Stimulated activated CD8-positive, alpha-beta memory T cell treated with anti-CD3 and anti-CD28 coated beads, Interleukin-15, amount 100 ng/mL, for 24 hours (primary cell): ENCODE measurements at places on chromosomes 4 and X.
A peak's percentile ranks its signal among the peaks of the same experiment; 100 is the strongest.

GRCh38 chr4:38620527-38621027, 43.4 kb upstream of the KLF3 start:
- no peak for DNase-seq

- no peak for DNase-seq
These were observed 100.3 kb upstream of the NDST4 start for GRCh38 chr4:115213716-115214115.

GRCh38 chr4:164614999-164615398, 138.9 kb upstream of the SMIM31 start:
- DNase-seq = no peak

DNA sequence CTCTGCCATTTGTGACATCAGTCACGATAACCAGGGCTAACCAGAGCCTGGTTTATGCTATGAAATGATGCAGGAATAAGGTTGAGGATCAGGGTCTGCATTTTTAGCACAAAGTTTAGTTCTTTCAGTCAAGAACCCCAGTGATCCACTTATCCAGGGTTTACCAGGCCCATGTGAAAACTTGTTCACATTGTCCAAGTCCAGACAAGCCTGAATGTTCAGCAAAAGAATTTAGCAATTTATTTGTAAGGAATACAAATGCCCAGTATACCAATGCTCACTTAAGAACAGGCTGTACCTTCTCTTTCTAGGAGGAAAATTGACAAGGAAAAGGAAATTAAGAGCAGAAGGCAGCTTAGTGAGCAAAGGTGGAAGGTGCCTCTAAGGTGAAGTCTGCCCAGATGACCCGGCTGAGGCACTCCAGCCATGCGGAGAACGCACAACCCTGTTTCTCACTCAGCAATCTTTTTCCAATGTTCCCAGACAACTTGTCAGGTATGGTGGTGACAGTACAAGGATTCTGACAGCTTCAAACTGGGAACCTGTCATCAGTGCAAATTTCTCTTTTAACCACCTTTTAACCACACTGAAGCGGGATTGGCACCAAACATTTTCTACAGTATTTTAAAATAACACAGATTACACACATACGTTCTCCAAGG, 54.0 kb downstream of the TBC1D9 start:
- no peak for DNase-seq

DNA sequence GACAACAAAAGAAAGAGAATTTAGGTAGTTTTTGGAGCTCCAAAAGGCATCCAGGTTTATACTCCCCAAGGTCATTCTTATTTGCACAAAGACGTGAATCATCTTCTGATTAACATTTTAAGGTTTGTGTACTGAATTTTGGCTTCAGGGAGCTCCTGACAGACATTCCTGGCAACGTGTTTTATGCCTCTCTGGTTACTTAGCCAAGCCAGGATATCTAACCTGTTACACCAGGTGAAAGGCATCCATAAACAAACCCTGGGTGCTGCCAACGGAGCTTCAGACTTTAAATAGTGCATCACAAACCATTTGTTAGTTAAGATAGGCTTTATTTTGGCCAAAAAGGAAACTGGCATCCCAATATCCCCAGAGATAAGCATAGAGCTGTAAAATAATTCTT, 997.3 kb downstream of the ARAP2 start:
- no peak for DNase-seq

- no peak for DNase-seq
These were observed 1.0 kb upstream of the PGRMC1 start for GRCh38 chrX:119235051-119235511.

DNA sequence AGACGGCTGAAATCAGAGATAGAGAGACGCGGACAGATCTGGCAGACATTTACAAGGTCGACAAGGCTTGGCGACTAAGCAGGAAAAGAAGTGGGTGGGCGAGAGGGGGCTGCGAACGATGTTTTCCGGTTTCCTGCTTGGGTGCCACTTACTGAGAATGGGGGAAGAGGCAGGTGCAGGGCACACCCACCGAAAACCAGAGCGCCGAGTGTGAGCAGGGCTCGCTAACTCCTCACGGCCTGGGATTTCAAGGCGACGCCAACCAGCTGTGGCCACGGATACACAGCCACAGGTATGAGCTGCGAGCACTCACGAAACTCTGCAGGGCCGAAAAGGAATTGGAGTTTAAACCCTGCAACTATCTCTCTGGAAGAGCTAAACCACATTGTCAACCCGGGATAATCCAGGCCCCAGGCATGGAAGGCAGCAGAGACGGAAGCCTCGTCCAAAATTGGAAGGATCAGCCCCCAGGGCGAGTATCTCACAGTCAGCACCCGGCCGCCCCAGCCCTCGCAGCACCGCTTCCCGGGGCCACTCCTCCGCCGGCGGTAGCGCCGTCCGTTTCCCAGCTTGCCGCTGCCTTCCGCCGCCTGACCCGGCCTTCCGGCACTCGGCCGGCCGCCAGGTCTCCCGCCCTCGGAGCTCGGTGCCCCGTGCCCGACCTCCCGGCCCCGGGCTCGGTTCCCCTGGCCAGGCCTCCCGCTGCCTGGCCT, 778 bp downstream of the CASP3 start:
- peak; percentile 13 for DNase-seq
